ENCODE measurements at places on chromosomes 3 and 15.
A peak's percentile ranks its signal among the peaks of the same experiment; 100 is the strongest.

DNA sequence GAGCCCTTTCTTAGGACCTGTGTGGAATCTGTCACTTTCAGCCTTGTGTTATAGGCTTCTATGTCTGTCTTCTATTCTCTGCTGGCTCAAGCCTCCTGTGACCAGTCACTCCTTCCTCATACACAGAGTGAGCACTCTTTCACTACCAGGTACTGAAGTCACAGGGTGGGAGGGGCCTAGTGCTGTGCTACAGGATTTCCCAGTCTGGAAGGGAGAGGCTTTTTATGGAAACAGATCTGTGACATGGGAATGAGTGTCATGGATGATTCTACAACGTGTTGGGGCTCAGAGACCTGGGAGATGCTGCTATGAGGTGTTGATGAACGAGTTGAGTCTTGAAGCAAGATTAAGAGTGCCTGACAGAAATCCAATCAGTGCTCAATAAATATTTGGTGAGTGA is 100.5 kb downstream of the PDCD6IP start:
- no peak for DNase-seq

DNA sequence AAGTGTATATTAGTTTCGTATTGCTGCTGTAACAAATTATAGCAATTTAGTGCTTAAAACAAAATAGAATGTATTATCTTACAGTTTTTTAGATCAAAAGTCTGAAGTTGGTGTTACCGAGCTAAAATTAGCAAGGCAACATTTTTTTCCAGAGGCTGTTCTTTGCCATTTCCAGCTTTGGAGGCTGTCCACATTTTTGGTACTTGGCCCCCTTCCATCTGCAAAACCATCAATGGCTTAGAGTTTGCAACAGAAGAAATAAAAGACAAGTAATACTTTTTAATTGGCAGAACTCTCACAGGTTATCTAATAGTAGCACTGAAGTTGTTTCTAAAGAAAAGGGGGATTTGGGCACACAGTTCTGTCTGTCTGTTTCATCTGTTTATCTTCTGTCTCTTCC is 1248.5 kb downstream of the ROBO1 start:
- DNase-seq = no peak

- DNase-seq = peak; percentile 31
These were observed 32.5 kb downstream of the PLXNA1 start for GRCh38 chr3:127015282-127016042.

GRCh38 chr3:185658504-185658912 is 72.4 kb downstream of the SENP2 start:
- DNase-seq = no peak

- DNase-seq = no peak
These were observed 53.9 kb downstream of the RLBP1 start for GRCh38 chr15:89167267-89168176.

GRCh38 chr15:94287794-94288246 is 56.5 kb downstream of the MCTP2 start:
- DNase-seq = peak; percentile 27

GRCh38 chr3:162171970-162172369 is 675.4 kb downstream of the OTOL1 start:
- no peak for DNase-seq

DNA sequence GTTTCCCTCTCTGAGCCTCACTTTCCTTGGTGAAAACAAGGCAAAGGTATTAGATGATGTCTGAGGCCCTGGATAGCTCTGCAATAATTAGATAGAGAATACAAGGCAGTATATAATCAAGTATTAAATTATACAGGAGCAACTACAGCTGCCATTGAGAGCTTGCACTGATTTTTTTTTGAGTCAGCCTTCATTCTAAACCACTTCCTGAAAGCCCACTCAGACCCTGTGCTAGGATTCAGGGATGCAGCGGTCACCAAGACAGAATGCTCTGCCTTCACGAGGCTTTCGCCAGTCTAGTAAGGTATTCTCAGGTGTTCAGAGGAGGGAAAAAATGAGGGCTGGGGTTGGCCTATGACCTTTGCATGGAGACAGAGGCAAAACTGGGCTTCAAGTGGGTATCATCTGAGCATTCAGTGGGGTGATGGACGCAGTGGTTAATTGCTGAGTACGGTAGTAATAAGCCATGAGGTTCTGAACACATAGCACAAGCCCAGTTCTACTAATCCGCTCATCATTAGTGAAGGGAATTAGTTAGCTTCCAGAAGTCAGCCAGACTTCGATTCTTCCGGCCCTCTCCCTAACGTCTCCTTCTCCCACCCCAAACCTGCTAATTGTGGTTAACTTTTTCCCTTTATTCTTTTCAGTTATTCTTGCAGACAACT is 3.6 kb downstream of the VGLL4 start:
- DNase-seq = no peak

DNA sequence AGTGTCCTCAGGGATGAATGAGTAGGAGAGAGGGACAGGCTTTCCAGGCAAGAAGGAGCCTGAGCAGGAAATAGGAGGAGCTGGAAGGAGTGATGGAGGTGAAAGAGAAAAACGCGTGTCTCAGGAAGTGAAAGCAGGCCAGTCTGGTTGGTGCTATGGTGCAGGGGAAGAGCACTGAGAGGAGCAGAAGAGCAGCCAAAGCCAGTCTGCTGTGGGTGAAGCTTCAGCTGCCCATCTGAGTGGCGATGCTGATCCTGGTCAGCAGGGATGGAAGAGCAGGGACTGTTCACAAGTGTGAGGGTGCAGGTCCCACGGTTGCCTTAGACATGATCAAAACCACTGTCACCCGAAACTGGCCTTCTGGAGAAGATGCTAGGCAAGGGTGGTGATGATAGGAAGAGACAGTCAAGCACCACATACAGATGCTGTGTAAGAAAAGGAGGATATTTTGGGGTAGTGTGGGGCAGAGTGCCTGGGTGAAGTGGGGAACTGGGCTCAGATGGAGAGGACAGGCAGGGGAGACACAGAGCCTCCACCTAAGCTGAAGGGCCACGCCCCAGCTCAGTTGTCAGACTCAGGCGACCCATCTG is 5.5 kb upstream of the KY start:
- DNase-seq = no peak

- no peak for DNase-seq
These were observed 10.2 kb downstream of the TADA3 start for GRCh38 chr3:9781978-9782603.

DNA sequence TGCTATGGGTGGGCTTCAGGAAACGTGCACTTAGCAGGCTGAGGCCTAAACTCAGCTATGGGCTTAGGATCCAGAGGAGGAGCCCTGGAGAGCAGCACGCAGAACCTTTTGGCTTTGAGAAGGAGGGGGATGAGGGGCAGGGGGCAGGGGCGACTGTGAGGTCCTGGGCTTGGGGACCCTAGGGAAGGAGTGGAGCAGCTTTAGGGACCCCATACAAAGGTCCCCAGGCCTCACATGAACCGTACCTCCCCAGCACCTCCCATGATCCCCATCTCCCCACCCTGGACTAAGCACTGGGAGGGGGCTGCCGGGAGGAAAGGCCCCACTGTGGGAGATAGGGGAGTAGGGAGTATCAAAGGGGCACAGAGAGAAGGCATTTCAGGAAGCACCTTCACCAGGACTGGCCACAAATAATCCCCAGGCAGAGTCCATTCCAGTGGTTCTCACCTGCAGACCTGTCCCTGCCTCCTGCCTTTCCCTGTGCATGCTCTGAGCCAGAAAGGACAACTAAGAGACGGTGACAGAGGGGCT is 62.0 kb upstream of the KLF13 start:
- DNase-seq = no peak

DNA sequence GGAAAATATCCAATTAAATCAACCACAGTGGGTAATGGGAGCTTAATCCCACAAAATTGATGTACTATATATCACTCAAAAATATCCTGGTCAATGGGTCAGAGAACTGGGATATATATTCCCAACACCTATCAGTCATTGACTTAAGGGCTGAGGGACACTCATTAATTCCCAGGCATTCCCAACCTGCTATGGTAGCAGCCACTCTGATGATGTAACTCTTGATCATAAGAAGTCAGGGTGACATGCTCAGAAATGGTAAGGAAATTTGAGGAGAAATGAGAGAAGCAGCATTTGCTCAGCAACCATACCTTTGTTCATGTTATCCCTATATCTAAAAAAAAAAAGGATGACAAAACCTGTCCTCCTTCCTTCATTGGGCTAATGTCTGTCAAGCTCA is 3.1 kb upstream of the PLOD2 start:
- no peak for DNase-seq

- DNase-seq = peak; percentile 76
These were observed 107.1 kb downstream of the OXSM start for GRCh38 chr3:25897019-25897418.

DNA sequence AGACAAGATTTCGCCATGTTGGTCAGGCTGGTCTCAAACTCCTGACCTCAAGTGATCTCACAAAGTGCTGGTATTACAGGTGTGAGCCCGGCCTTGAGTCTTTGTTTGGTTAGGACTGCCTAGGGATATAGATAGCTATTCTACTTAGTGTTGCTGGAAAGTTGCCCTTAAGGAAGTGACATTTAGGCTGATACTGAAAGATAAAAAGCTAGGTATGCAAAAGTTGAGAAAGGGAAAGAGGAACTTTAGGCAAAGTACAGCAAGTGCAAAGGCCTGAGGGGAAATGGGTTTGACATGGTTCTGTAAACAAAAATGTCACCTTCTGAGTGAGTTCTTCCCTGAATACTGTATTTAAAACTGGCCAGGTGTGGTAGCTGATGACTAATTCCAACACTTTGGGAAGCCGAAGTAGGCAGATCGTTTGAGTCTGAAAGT is 111.5 kb downstream of the ZNF609 start:
- DNase-seq = no peak

DNA sequence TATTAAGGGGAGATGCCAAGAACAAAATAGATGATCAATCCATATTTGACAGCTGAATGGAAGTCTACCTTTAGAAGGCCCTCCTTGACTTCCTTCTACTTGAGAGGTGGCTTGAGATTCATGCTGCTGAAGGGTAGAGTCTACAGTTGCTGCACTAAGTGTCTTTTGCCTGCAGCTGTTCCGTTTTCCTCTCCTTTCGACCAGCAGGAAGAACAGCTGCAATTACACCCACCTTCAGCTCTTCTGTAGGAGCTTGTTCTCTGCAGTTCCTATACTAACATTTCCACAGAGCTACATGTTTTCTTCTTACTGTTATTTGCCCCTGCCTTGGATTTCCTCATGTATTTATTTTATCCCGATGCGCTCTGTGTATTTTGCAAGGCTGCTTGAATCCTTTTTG is 79.1 kb downstream of the ARRDC4 start:
- DNase-seq = no peak

- no peak for DNase-seq
These were observed 955.0 kb upstream of the ALCAM start for GRCh38 chr3:104411757-104412156.

DNA sequence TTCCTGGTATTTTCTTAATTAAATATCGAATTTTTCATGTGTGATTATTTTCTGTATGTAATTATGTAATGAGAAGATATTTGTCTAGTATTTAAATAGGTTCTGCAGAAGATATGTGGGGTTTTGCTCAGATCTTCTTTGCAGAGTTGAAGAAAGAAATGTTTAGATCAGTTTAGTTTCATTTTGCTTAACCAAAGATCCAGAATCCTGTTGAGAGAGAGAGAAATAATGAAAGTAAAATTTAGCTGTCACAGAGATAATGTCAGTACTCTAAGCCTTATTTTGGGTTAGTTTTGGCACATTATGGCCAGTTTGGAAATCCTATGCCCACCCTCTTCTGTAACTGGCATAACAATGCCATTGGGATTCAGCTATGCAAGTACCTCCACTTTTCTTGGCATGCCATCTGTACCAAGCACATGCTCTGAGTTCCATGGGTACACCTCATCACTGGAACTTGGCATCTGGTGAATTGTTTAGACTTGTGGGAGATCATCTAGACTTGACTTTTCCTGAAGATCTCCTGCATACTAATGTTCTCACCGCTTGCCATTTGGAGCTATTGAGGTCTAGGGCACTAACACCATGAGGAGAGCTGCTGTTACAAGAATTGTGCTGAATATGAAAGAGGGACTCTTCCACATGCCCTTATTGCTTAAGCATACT is 30.9 kb downstream of the PLSCR1 start:
- no peak for DNase-seq

DNA sequence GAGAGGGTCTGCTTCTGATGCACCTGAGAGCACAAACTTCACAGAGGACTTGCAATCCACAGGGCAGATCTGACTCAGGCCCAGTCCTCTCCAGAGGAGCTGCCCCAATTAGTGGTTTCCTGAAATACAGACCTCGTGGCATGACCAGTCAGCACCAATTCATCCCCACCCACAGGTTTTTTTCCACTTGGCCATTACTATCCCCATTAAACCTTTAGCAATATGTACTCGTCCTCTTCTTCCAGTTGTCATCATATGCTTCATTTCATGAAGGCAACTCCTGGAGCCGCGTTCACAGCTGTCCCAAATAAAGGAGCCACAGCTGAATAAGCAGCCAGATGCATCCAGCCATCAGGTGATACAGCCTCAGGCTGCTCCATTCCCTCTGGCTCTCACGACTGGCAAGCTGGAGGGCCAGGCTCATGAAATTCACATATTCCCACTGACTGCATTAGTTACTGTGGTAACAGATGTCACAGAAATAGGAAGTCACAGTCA is 163.1 kb downstream of the FMN1 start:
- no peak for DNase-seq
